Neural progenitor cell (in vitro differentiated cells): ENCODE measurements at places on chromosomes 6 and 20. TPM values are rescaled to one million over a fixed set of nuclear protein-coding genes. Genes with fewer than 3 reads are reported as not detected.
A peak's percentile ranks its signal among the peaks of the same experiment; 100 is the strongest.

DNA sequence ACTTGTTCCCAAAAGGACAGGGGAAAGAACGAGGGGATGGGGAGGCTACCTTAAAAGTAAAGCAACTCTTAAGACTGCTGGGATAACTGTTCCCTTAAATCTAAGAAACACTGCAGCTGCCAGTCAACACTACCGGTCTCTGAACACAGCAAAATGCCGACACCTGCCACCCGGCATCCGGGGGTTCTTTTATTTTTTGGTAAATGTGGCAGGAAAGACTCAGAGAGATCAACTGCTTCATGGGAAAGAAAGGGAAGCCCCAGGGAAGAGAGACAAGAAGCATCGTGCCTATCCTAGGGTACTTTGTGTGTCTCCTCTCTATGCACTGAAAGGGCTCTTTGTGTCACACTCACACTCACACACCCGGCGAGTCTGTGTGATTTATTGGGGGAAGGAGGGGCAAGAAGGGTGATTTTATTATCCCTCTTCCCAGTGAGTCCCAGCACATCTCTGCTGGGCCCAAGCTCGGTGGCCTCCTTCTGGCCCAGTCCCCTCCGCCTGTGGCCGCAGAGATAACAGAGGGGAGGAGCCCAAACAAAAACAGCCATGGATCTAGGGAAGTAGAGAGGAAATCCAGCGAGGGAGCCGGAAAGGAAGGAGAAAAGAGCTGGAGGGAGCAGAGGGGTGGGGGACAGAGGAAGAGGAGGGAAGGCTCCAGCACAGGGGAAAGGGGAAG is 1.4 kb downstream of the FYN start:
- peaks cover 39% of the 10 kb centered on the region for H3K4me1 ChIP-seq
- no peaks in the 10 kb centered on the region for H3K36me3 ChIP-seq
- H3K27me3 ChIP-seq, result peaks cover 19% of the 10 kb centered on the region
- peak; percentile 68 for DNase-seq

DNA sequence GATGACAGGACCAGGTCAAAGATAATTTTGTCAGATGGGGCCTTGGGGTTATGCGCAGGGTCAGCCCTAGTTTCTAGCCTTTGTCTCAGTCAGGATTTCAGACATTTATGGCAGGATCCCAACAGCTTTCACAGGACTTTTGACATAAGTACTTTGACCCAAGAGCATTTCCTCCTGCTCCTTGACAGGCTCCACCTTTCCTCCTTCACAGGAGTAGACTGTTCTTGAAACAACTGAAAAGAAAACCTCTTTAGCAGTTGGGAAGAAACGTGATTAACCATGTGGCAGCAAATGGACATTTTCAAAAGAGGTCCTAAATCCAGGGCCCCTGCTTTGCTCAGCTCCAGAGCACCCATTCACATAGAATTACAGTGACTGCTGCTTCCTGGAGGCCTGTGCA is 120.4 kb upstream of the MAP3K7 start:
- H3K4me3 ChIP-seq, result no peak overlapping the region
- DNase-seq, result no peak
- H3K27ac ChIP-seq, result no peak overlapping the region
- H3K36me3 ChIP-seq, result no peaks in the 10 kb centered on the region
- H3K4me1 ChIP-seq, result peaks cover 16% of the 10 kb centered on the region

- H3K36me3 ChIP-seq, result no peaks in the 10 kb centered on the region
- H3K4me1 ChIP-seq, result no peaks in the 10 kb centered on the region
- no peak overlapping the region for H3K4me3 ChIP-seq
- no peak for DNase-seq
- H3K27me3 ChIP-seq, result no peaks in the 10 kb centered on the region
- H3K27ac ChIP-seq, result no peak overlapping the region
These were observed 66.0 kb upstream of the KIF16B start for GRCh38 chr20:16639027-16639941.

DNA sequence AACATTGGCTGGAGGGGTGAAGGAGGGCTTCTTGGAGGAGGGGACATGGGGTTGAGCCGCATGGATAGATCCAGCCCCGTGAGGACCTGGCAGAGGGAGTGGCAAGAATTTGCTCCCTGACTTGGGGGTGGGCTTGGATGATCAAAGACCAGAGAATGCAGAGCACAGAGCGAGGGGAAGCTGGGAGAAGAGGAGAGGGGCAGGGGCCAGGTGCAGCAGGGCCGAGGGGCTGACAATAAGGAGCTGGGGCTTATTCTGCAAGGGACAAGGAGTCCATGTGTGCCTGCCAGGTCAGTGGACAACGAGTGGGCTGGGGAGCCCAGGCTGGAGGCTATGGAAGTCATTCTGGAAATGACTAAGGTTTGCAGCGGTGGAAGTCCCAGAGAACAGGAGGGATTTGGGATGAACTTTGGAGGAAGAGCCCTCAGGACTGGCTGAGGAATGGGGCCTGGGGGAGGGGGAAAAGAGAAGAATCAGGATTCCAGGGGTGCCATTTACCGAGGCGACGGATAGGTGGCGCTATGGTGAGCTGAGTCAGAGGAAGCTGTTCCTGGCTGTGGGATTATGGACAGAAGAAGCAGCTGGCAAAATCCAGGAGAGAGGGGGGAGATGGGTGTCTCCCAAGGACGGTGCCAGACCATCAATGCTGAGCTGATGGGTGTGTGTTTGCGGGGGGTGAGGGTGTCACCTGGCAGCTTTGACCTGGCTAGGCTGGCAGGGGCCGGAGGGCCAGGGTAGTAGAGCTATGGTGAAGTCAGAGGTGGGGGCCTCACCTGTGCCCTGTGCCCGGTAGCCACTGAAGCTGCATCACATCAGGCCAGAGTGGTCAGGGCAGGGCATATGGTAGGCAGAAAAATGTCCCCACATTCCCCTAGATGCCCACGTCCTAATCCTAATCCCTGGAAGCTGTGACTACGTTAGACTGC is 7.8 kb downstream of the KCNG1 start:
- peak; percentile 85 for DNase-seq
- H3K27me3 ChIP-seq, result peaks cover 1% of the 10 kb centered on the region
- no peaks in the 10 kb centered on the region for H3K36me3 ChIP-seq
- no peak overlapping the region for H3K4me3 ChIP-seq
- no peak overlapping the region for H3K27ac ChIP-seq

- peaks cover 4% of the 10 kb centered on the region for H3K4me1 ChIP-seq
- no peaks in the 10 kb centered on the region for H3K27me3 ChIP-seq
- DNase-seq, result no peak
- H3K27ac ChIP-seq, result no peak overlapping the region
- no peak overlapping the region for H3K4me3 ChIP-seq
- no peaks in the 10 kb centered on the region for H3K36me3 ChIP-seq
These were observed 125.5 kb downstream of the ANKRD60 start for GRCh38 chr20:58102744-58103516.

The MAP3K7 gene
- 56.2 and 91.9 TPM in 2 replicates for total RNA-seq

- no peak overlapping the region for H3K4me3 ChIP-seq
- peaks cover 30% of the 10 kb centered on the region for H3K4me1 ChIP-seq
- peak; percentile 44 for DNase-seq
- peak overlapping the region; percentile 56 for H3K27ac ChIP-seq
- no peaks in the 10 kb centered on the region for H3K36me3 ChIP-seq
These were observed 2.9 kb upstream of the PKIG start for GRCh38 chr20:44579313-44580081.

DNA sequence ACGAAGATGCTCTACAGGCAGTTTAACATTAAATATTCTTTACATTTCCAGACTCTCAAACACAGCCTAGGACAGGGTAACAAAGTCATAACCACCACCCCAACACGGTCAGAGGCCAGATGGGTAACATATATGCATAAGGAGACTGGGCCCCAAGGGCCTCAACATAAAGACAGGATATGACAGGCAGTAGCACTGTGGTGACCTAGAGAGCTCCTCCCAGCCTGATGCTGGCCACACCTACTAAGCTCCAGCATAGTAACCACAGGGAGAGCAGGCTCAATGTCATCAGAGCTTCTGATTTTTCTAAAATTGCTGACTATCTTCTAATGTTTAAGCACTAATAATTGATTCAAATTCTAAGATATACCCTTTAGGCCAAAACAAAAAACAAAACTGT is 21.7 kb downstream of the SMLR1 start:
- no peak for DNase-seq
- no peak overlapping the region for H3K4me3 ChIP-seq
- H3K36me3 ChIP-seq, result no peaks in the 10 kb centered on the region
- peaks cover 7% of the 10 kb centered on the region for H3K4me1 ChIP-seq
- H3K27me3 ChIP-seq, result no peaks in the 10 kb centered on the region
- H3K27ac ChIP-seq, result no peak overlapping the region

DNA sequence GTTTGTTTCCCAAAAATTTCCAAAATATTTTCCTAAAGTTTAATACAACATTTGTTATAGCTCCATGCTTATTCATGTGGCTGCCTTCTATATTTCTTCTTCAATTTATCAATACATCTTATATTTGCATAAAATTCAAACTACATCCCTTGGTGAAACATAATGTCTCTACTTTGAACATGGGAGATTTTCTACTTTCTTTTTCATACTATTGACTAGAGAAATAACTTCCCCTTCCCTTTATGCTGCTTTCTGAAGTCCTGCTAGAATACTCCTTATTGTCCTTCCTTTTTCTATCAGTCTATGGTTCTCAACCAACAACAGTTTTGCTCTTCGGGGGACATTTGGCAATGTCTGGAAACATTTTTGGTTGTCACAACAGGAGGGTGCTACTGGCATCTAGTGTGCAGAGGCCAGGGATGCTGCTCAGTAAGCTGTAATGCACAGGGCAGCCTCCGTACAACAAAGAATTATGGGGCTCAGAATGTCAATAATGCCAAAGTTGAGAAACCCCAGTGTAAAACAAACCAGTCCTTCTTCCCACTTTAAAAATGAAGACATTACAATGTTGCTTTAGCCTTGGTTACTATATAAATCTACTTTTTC is 29.9 kb downstream of the MKKS start:
- H3K27ac ChIP-seq, result no peak overlapping the region
- no peaks in the 10 kb centered on the region for H3K4me1 ChIP-seq
- no peaks in the 10 kb centered on the region for H3K36me3 ChIP-seq
- DNase-seq, result no peak
- H3K4me3 ChIP-seq, result no peak overlapping the region

DNA sequence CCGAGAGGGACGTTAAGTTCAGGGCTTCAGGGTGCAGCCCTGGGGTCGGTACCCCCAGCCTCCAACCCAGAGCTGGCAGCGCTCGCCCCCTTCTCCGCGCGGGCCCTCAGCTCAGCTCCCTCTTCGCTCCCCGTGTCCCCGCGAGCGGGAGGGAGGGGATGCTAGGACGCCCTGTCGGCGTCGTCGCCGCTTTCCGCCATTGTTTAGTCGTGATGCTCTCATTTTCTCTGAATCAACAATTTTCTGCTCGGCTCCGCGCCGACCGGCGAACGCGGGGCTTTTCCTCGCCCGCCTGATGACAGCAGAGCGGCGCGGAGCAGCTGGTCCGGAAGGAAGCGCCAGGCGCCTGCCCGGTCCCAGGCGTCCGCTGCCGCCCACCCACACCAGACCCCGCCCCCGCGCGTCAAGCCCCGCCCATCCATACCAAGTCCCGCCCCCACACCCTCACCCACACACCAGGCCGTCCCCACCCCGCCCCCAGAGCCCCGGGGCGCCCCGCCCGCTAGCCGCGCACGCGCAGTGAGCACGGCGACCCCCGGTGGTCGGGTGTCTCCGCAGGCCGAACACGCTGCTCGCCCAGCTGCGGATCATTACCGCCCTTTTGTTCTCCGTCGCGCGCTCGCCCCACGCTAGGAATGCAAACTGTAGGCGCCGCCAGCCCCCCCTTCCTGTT is 50.1 kb upstream of the SLC32A1 start:
- H3K4me1 ChIP-seq, result peaks cover 14% of the 10 kb centered on the region
- no peaks in the 10 kb centered on the region for H3K36me3 ChIP-seq
- no peak overlapping the region for H3K27ac ChIP-seq
- H3K4me3 ChIP-seq, result peak overlapping the region; percentile 57
- DNase-seq, result peak; percentile 86

DNA sequence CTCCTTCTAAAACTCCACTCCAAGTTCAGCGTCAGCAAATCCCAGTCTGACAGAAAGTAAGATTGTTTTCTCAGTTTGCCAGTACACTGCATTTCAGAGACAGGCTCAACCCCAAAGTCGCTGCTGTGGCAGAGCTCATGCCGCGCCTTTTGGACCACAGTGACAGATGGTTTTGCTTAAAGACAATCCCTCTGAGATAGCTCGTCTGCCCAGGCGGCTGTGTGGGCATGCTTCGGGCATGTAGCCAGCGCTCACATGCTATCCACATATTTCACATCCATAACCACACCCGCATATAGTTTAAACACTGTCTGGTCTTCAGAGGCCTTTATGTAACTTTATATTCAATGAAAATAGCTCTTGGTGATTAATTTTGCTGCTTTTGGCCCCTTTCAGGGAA is 14.7 kb upstream of the PXDC1 start:
- H3K4me3 ChIP-seq, result no peak overlapping the region
- H3K27ac ChIP-seq, result no peak overlapping the region
- no peak for DNase-seq
- no peaks in the 10 kb centered on the region for H3K27me3 ChIP-seq
- H3K36me3 ChIP-seq, result no peaks in the 10 kb centered on the region

DNA sequence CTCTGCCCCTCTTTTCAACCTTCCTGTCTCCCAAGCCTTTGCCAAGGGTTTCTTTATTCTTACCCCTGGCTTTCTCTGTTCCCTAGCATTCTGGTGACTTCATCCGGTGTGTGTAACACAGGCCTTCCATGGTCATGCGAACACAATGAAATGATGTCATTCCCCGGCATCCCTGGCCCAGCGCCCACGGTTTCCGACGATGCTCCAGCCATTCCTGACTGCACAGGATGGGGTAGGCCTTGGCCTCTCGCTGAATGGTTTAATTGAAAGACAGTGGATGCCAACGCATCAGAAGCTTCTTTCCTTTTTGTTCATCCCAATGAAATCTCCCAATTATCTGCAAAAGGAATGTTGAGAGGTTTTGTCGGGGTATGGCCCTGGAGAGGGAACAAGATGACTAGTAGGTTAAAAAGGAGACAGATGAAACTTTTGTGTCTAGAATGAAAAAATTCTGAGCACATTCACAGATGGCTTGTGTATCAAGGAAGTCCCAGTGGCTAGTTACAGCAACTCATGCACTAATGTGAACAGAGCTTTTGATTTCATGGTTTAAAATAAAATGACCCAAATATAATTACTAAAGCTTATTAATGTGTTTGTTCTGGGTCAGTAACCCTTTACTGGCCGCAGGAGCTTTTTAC is 655.0 kb downstream of the QKI start:
- no peaks in the 10 kb centered on the region for H3K27me3 ChIP-seq
- no peak overlapping the region for H3K4me3 ChIP-seq
- peaks cover 15% of the 10 kb centered on the region for H3K4me1 ChIP-seq
- H3K27ac ChIP-seq, result no peak overlapping the region
- DNase-seq, result peak; percentile 40
